ENCODE measurements at places on chromosomes 7 and 10. TPM values are rescaled to one million over a fixed set of nuclear protein-coding genes. Genes with fewer than 3 reads are reported as not detected.

The GHRHR gene
- total RNA-seq, result not detected

DNA sequence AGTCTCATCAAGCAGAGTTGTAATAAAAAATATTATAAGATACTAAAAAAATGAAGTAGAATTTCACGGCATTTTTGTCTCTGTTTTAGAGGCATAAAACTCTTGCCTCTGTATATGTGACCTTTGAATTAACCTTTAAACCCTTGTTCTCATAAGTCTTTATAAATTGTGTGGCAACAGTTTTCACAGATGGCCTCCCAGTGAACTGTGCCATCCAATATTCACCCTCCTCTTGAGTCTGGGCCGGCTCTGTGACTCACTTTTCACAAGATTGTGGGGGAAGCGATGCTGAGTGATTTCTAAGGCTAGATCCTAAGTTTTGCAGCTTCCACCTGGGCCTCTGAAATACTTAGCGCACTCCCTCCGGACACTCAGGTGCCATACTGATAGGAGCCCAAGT, 4.6 kb upstream of the USP6NL start:
- no peak for DNase-seq

- DNase-seq, result no peak
Observed at GRCh38 chr10:58282615-58283014, 13.7 kb downstream of the CISD1 start.

GRCh38 chr10:109784236-109784635, 139.1 kb downstream of the XPNPEP1 start:
- no peak for DNase-seq

DNA sequence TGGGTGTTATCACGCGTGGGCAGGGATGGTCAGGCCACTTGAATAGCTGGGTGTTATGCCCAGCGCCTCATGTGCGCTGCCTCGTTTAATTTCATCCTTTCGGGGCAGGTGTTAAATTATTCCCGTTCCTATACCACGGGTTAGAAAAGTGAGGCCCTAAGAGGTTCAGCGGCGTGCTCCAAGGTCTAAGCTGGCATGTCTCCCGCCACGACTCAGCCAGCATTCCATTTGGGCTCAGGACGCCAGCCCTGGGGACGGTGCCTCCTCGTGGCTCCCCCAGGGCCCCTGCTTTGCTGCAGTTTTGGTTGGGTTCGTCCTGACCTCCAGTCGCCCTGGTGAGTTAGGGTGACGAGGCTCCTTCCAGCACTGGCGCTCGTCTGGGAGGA, 124.5 kb downstream of the TRRAP start:
- DNase-seq, result no peak

The VIPR2 gene
- total RNA-seq, result 0.41 TPM

- DNase-seq, result no peak
Observed at GRCh38 chr7:48938539-48939295, 14.4 kb downstream of the CDC14C start.

GRCh38 chr10:107031931-107032699, 132.4 kb downstream of the SORCS1 start:
- no peak for DNase-seq

DNA sequence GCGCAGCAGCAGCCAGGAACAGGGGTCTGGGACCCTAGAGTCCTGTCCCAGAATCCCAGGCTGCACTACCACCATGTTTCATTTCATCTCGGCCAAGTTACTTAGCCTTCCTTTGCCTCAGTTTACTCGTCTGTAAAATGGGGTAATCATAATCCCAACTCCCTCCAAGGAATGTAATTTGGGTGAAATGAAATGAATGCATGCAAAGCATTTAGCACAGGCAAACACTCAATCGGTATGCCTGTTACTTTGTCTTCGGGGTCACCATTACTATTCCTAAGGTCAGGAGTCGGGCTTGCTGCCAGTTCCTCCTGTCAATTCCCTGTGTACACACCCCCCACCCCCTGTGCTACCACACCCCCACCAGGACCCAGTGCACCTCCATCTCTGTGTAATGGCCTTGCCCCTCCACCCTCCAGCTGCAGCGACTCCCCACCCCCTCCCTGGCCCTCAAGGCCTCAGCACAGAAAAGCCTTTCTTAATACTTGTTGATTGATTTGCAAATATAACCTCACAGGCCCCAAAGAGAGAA, 1.7 kb downstream of the TNS3 start:
- no peak for DNase-seq

- no peak for DNase-seq
Observed at GRCh38 chr7:8480527-8480926, 47.1 kb downstream of the NXPH1 start.

- DNase-seq, result no peak
Observed at GRCh38 chr7:131583430-131583829, 27.0 kb upstream of the PODXL start.

DNA sequence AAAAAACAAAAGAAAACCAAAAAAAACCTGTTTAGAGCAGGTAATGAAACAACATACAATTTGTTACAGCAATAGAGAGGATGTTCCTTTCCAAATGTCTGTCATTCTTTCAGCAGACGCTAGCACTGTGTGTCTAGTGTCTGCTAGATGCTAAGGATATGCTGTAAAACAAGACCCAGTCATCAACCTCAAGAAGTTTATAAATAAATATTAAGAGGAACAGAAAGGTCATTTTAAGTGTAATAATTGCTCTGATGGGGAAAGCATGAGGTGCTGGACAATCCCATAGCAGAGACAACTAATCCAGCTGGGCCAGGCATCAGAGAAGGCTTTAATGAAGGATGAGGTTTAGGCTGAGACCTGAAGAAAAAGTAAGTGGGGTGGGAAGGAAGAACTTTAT, 23.3 kb upstream of the ASCC1 start:
- DNase-seq, result no peak

GRCh38 chr7:15402436-15403136, 159.2 kb downstream of the AGMO start:
- no peak for DNase-seq

Data from frontal cortex (tissue), 4 donors.